ENCODE measurements at places on chromosomes 6 and 20.

- no peak for DNase-seq
Observed at GRCh38 chr6:80439721-80440470, 333.4 kb downstream of the BCKDHB start.

DNA sequence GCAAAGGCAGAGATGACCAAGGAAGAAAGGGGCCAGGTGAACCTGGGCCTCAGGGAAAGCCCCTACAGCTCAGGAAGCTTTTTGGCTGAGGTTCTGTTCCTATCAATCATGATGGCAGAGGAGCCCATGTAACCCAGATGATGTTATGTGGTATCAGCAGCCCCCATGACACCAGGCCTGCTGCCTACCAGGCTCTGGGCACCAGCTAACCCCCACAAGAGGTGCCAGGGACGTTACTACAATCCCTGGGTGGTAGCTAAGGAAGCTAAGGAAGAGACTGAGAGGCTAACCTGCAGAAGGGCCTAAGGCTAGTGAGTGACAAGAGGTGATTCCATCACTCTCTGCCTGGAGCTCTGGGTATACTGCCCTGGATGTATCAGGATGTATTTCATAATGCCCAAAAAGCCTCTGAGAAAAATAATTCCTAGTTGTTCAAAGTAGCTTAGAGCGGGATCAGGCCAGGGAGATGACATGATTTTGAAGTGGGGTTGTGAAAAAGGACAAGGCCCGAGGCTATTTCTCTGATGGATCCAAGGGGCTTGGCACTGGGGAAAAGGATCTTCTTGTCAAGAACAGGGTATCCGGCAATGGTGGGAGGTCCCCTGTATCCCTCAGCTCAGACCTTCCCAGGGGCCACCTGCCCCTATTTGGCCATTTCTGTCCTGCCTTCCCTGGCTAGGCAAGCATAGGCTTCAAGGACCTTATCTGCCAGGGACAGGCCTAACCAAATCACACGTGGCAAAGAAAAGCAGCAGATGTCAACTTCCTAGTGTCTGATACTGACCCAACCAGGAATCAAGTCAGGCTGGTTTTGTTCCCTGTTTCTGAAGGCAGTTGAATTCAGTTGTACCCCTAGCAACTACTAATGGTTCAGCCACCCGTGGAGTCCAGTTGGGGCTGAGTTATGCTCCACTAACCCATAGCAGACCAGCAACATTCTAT lies 41.3 kb downstream of the PANK2 start:
- DNase-seq: no peak

- no peak for DNase-seq
Observed at GRCh38 chr6:5728351-5729079, 278.2 kb downstream of the NRN1 start.

DNA sequence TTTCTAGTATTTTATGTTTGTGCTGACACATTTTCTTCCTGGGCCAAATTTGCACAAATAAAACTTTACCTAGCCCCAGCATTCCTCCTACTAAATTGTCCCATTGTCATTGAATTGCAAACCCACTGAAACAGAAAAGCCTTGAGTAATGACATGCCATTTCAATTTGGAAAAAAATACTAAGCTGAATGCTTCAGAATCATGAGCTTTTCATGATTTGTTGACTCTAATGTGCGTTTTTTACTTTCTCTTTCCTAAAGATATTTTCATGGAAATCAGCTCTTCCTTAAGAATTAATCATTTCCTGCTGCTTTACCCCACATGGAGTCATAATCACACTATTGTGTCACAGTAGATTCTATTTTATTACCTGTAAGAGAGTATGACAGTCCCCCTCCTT lies 47.4 kb downstream of the TRDN start:
- DNase-seq: no peak

GRCh38 chr6:158517581-158517980 lies 42.3 kb upstream of the TMEM181 start:
- DNase-seq: no peak

- DNase-seq: no peak
Observed at GRCh38 chr20:17832236-17832915, 132.6 kb downstream of the BANF2 start.

DNA sequence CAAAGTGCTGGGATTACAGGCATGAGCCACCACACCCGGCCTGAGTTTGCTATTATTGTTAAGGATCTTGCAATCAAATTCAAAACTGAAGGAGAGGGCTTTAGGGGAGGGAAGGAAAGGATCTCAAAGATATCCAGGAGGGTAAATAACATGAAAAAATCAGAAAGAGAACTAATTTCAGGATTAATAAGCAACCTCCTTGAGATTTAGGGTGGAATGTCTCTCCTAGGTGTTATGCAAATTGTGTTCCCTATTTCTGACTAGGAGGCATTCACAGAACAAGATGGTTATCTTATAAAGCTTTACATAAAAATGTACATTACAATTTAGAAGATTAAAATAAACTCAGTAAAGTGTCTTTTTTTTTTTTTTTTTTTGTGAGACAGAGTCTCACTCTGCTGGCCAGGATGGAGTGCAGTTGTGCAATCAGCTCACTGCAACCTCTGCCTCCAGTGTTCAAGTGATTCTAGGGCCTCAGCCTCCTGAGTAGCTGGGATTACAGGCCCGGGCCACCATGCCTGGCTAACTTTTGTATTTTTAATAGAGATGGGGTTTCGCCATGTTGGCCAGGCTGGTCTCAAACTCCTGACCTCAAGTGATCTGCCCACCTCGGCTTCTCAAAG lies 92.0 kb upstream of the BEND3 start:
- peak; percentile 34 for DNase-seq

GRCh38 chr6:38493931-38494547 lies 145.7 kb downstream of the BTBD9 start:
- DNase-seq: no peak

- DNase-seq: no peak
Observed at GRCh38 chr6:157912326-157912725, 69.3 kb upstream of the SYNJ2 start.

- DNase-seq: no peak
Observed at GRCh38 chr6:159126590-159126989, 42.6 kb upstream of the FNDC1 start.

DNA sequence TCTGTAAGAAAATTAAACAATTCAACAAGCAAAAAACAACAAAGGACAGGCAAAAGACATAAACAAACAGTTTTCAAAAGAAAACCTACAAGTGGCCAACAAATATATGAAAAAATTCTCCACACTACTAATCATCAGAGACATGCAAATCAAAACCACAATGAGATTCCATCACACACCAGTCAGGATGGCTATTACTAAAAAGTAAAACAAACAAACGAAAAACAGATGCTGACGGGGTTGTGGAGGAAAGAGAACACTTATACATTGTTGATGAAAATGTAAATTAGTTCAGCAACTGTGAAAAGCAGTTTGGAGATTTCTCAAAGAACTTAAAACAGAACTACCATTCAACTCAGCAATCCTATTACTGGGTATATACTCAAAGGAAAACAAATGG lies 537.6 kb downstream of the HDGFL1 start:
- no peak for DNase-seq

DNA sequence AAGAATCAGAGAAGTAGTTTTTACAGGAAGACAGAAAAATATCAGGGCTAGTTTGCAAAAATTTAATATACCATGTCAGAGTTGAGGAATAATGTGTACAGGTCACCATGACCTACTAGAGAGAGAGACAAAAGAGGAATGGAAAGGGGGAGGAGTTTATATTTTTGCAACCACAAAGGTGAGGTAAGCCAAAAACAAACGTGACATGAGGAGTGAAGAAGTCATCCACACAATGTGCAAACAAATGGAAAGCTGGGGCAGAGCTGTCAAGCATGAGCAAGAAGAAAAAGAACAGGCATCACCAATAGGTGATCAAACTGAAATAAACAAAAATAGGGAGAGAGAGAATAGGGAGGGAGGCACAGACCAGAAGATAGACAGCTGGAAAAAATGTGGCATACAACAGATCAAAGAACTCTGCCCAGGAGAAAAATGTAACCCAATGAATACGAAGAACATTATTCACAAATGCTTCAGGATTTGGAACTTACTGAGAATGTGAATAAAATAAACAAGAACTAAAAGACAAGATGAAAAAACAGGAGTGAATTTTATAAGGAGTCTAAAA lies 15.5 kb downstream of the RARS2 start:
- no peak for DNase-seq

- DNase-seq: no peak
Observed at GRCh38 chr20:2804852-2805688, 4.6 kb upstream of the CPXM1 start.

GRCh38 chr6:26268659-26269402 lies 96.2 kb upstream of the BTN3A2 start:
- DNase-seq: no peak

- no peak for DNase-seq
Observed at GRCh38 chr20:56342783-56343182, 16.0 kb upstream of the FAM210B start.

DNA sequence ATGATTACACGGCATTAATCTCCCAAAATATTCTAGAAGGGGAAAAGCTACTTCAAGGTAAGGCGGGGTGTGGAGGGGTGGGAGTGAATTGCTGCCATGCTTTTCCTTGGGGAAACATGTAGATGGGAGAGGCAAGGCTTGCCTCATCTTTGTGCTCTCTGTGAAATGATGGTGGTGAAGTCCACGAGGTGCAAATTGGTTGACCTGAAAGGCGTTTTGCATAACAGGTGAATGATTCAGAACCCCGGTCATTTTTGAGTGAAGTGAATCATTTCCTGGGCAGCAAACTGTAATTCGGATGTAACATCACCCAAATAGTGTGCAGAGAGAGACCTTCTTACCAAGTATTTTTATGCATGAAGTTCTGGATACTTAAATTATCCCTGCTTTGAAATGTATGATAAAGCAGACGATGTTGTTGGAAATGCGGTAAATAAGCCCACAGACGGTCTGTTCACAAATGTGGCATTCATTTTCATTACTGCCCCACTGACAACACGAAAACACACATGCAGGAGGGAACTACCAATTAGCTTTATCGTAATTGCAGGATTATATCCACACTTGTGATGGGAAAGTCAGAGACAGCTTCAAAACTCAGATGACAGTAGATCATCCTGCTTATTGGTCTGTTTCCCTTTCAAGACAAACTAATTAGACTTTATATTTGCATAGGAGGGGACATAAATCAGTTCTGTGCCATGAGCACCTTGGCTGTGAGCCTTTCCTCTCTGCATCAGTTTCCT lies 3.0 kb downstream of the CDH4 start:
- no peak for DNase-seq

DNA sequence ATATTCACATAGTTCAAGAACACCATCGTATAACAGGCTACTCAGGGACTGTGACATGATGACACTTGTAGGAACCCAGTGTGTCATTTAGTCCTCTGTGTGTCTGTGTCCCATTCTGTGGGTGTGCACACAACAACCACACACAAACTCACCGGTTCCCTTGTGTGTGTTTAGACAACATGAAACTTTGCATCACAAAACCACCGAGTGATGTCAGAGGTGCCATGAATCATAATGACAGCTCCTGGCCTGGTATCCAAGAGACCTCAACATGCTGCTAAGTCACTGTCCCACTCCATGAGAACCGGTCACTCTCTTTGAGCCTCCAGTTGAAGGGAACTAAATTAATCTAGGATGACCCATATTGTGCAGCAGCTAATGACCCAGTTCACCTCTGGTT lies 421.3 kb downstream of the PREX1 start:
- no peak for DNase-seq

- DNase-seq: no peak
Observed at GRCh38 chr6:57216235-57217101, 5.6 kb downstream of the RAB23 start.

- no peak for DNase-seq
Observed at GRCh38 chr20:39830903-39831302, 858.1 kb downstream of the MAFB start.

- DNase-seq: no peak
Observed at GRCh38 chr20:35303382-35303734, 11.1 kb upstream of the FAM83C start.

DNA sequence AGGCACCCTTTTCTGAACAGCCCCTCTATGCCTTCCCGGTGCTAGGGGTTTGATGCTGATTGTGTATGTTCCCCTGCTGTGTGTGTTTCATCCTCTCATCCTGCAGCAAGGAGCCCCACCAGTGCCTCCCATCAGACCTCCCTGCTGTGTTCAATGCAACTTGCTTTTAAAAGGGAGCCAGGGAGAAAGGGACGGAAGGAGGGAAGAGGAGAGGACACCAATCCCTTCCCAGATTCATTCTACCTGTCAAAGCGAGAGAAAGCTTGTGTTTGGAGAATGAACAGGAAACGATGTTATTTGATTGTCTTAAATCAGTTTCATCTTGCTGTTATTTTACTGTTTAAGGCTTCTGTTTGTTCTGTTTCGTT lies 259.2 kb downstream of the ADGB start:
- no peak for DNase-seq

- no peak for DNase-seq
Observed at GRCh38 chr6:139722530-139722929, 348.1 kb upstream of the CITED2 start.

- no peak for DNase-seq
Observed at GRCh38 chr20:22098511-22098910, 393.0 kb downstream of the PAX1 start.

DNA sequence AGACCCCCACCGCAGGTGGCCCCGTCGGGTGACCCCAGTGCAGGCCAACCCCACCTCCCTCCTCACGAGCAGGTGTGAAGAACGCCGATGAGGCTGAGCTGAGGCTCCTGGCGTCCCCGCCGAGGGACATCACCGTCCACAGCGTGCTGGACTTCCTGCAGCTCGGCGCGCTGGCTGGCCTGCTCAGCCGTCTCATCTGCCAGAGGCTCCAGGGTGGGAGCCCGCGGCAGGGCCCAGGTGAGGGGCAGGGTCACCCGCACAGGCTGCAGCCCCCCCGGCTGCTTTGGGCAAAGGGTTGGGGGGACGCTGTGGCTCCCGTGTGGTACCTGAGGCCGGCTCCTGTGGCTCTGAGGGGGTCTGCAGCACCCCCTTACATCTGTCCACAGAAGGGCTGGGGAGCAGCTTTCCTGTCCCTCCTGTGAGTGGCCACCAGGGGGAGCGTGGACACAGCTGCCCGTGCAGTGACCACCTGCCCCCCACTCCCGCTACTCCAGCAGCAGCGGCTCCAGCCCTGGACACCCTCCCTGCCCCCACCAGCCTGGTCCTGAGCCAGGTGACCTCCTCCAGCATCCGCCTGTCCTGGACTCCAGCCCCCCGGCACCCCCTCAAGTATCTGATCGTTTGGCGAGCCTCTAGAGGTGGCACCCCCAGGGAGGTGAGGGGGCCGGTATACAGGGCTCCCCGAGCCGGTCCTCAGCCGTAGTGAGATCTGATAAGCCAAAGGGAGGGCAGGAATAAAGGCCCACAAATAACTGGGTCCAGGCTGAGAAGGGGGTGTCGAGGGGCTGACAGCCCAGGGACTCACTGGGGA lies 16.5 kb downstream of the COL20A1 start:
- DNase-seq: peak; percentile 80

GRCh38 chr6:6392214-6393068 lies 72.0 kb upstream of the F13A1 start:
- no peak for DNase-seq

DNA sequence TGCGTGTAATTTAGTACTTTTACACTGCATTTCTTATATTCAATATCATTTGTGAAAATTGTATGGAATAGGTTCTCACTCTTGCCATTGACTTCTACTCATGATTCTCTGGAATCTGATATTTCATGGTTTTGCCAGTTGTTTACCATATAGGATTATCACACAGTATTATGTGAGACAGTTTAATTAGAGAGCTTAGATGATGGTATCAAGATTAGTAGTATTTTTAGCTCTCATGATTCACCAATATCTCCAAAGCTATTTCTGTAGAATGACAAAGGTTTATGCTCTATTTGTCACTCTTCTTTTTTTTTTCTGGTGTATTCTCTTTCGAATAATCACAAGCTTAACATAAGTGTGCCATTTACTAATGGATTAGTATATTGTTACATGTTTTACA lies 45.9 kb downstream of the EPHA7 start:
- DNase-seq: no peak

- no peak for DNase-seq
Observed at GRCh38 chr6:52908526-52908925, 972 bp downstream of the GSTA3 start.
